ENCODE measurements at places on chromosomes 3 and 15. TPM values are rescaled to one million over a fixed set of nuclear protein-coding genes. Genes with fewer than 3 reads are reported as not detected.

DNA sequence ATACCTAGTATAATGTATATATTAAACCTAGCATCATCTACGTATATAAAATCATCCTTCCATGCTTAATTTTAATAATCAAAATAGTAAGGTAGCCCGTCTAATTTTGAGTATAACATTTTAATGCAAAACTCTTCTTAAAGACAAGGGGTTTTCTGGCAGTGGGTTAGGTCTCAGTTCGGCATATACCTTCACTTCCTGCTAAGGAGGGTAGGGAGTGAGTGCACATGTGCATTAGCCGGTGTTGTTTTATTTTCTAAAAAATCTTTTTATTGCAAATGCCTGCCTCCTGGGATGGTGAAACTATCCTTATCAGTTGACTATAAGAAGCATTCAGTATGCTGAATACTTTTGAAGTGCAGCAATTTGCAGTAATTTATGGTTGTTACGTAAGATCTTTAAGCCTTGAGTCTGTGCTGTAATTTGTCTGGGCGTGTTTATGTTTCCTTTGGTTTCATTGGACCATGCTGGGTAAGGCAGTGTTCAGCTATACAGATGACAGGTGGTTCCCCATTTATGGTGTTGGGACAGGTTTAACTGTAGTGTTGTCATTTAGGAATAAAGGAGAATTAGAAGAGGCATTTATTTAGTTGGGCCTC, 11.7 kb downstream of the ARHGEF26 start:
- no peak for DNase-seq

DNA sequence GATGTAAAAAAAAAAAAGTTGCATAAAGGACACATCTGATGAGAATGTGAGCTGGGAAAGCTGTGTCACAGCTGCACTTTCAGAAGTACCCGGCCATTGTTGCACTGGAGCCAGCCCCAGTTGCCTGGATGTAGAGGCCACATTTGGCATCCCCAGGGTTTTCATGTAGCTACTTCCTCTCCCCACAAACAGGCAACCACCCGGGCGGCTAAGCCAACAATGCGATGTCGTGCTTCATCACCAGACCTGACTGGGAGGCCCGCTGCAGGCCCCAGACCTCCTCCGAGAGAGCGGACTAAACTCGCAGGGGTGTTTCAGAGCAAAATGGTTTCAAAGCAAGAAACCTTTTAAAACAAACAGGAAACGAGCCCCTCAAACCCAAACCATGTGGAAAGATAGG, 142.3 kb downstream of the TMCO5A start:
- DNase-seq = no peak

- no peak for DNase-seq
These were observed 337.3 kb upstream of the ARHGEF26 start for GRCh38 chr3:153783741-153784480.

DNA sequence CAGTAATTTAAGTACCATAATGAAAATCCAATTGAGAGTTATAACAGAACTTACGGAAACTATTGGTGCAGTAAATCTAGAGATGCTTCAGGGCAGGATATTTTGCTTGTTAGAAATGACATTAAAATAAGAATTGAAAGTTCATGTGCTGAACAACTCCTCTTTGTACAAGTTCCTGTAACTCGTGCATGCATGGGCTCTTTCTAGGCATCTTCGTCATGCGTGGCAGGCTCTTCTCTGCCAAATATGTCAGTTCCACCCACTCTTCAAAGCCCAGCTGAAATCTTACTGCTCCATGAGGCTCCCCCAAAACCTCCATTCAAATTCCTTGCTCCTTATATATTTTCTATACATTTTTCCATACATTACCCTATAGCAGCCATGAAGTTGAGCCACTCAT, 48.7 kb downstream of the FBN1 start:
- DNase-seq = no peak

- no peak for DNase-seq
These were observed 741.0 kb downstream of the MCTP2 start for GRCh38 chr15:94972314-94972713.

The CHRD gene
- polyA plus RNA-seq = 1.7 TPM

The ARID3B gene
- 102 TPM for polyA plus RNA-seq
